Femur (tissue), 1 donor: ENCODE measurements at places on chromosomes 13 and 19.
A peak's percentile ranks its signal among the peaks of the same experiment; 100 is the strongest.

GRCh38 chr19:50428772-50429463 is 3.8 kb upstream of the MYBPC2 start:
- DNase-seq: no peak

DNA sequence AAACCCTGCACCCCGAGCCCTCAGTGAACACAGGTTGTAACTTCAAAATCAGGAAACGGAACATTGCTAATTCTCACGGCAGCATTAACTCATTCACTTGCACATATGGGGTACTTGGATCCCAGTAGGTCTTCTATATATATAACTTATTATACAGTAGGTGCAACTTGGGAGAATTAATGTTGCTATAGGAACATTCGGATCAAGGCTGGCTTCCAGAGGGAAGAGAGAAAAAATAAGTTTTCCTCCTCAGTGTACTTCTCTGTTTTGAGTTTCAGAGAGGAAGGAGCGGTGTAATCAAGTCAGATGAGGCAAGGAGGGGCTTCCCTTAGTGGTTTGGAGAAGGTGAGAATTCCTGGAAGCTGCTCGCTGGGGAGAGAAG is 90.9 kb upstream of the ZNF507 start:
- no peak for DNase-seq

- DNase-seq: no peak
Measured at GRCh38 chr13:92461831-92462230, 764.8 kb upstream of the GPC6 start.

DNA sequence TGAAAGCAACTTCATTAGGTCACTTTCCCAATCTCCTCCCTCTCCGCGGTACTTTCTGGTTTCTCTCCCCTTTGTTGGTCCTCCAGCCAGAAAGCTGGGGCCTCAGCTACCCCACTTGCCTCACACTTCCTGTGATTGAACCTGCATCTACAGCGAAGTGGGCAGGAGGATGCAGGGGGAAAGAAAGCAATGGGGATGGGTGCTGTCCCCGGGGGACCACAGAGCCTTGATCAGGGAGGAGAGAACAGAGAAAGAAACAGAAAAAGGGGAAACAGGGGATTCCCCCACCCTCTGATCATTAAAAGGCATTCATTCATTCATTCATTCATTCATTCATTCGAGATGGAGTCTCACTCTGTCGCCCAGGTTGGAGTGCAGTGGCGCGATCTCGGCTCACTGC is 74.2 kb downstream of the TRPM4 start:
- DNase-seq: no peak

DNA sequence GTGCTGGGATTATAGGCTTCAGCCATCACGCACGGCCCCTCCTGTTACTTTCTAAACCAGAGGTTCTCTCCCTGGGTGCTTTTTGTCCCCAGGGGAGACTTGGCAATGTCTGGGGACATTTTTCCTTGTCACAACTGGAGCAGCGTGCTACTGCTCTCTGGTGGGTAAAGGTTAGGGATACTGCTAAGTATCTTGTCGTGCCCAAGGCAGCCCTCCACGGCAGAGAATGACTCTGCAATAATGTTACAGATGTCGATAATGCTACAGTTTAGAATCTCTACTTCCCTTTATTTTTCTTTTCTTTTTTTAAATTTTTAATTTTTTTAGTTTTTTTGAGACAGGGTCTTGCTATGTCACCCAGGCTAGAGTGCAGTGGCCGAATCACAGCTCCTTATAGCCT is 38.0 kb downstream of the ADGRE1 start:
- DNase-seq: no peak

DNA sequence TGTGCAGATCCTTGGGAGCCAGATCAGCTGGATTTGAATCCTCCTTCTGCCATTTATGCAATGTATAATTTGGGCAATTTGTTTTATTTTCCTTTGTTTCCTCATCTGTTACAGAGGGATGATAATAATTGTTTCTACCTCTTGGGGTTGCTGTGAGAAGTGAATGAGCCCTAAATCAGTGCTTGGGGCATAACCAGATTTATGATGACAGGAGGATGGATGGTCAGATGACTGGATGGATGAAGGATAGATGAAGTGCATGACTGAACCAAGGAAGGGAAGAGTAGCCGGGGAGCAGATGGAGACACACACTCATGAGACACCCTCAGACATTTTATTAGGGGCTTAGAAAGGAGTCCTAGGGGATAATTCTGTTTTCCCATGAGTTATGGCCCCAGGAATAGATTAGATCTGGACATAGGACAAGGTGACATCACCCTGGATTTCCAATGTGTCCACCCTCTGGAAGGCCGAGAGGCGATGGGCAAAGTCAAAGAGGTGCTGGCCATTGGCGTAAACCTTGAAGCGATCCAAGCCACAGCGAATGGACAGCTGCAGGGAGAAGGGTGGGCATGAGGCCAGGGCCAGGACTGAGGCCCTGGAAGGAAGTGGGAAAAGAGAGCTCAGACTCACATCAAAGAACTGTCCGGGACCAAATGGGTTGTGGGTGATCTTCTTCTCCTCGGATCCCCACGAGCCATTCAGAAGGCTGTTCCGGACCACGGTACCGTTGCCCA is 11.2 kb downstream of the LGALS4 start:
- no peak for DNase-seq

DNA sequence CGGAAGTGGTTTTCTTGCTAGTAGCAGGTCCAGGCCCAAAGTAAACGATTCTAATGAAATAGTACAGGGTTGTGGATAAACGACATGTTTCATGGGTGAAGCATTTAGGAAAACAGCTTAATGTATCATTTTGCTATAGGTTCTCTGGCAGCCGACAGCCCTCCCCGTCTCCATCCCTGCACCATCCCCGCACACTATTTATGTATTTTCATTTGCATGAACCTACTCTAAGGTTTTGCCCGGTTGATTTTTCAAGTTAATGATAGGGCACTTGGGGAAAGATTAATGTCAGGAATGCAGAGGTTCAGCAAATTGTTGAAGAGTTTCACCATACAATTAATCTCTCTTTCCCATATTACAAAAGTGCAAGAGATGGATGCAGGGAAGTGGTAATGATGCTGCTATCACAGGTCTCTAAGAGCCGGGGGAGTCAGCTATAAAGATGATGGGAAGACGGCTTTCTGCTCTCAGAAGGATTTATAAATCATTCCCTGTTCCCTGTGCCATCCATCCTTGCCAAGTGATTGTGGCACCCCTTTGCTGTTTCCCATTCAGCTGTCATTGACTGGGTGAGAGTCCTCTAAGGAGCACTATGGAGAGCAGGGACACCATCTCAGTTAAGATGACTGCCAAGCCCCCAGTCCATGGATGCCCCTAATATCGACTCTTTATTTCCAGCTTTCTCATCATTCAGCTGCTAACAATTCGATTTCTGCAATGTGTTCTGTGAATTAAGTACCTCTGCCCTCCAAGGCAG is 186.3 kb downstream of the IRS2 start:
- no peak for DNase-seq

GRCh38 chr13:69092615-69093322 is 1014.9 kb upstream of the ATXN8OS start:
- DNase-seq: no peak

DNA sequence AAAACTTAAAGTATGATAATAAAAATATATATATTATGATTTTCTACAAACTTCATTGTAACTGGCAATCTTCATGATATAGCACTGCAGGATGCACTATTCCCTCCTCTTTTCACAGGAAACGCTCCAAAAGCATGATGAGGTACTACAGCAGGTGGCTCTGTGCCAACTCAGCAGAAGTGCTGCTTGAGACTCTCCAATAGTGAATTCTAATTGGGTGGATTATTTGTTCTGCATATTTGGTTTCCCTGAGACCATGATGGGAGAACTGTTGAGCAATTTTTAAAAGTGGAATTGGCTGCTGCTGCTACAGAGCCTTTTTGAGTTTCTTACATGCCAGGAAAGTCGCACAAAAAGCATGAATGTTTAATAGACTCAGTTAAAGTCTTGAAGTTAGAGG is 1782.4 kb upstream of the PCDH20 start:
- DNase-seq: peak; percentile 25

GRCh38 chr19:35253316-35254286 is 4.8 kb downstream of the LSR start:
- no peak for DNase-seq

GRCh38 chr19:15331419-15332310 is 674 bp downstream of the BRD4 start:
- DNase-seq: peak; percentile 65

DNA sequence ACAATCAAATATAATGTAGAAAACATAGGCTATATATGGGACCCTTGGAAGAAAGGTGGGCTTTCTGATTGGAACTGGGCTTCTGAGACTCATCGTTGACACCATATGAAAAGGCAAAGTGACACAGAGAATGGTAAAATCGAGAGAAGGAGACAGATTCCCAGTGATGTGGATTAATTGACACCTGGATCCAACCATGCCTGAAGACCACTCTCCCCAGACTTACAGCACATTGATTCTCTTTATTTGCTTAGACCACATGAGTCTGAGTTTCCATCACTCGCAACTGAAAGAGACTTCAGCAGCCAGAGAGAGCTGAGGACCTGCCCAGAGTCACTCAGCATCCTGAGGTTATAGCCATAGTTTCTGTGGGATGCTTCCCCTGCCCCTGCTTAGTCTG is 6.0 kb downstream of the CYP4F11 start:
- DNase-seq: no peak

DNA sequence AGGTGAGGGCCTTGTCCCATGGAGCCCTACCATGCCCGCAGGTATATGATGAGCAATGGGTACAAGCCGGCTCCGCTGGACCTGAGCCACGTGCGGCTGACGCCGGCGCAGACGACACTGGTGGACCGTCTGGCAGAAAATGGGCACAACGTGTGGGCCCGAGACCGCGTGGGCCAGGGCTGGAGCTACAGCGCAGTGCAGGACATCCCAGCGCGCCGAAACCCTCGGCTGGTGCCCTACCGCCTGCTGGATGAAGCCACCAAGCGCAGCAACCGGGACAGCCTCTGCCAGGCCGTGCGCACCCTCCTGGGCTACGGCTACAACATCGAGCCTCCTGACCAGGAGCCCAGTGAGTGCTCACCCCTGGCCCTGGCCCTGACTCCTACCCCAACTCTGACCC is 32.6 kb downstream of the RYR1 start:
- DNase-seq: no peak

DNA sequence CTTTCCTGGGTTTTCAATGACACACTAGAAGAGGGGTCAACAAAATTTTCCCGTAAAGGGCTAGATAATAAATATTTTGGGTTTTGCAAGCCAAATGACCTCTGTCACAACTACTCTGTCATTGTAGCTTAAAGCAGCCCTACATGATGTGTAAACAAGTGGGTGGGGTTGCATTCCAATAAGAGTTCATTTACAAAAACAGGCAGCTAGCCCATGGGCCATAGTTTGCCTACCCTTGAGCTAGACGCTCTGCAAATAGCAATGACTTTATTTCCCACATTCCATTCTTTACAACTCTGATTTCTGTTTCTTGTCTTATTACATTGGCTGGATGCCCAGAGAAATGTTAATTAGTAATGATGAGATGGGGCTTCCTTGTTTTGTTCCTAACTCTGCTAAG is 76.0 kb downstream of the ZNF557 start:
- DNase-seq: no peak

GRCh38 chr13:106352850-106353249 is 182.6 kb downstream of the EFNB2 start:
- DNase-seq: no peak

GRCh38 chr13:44386913-44387556 is 13.4 kb downstream of the SERP2 start:
- DNase-seq: no peak

DNA sequence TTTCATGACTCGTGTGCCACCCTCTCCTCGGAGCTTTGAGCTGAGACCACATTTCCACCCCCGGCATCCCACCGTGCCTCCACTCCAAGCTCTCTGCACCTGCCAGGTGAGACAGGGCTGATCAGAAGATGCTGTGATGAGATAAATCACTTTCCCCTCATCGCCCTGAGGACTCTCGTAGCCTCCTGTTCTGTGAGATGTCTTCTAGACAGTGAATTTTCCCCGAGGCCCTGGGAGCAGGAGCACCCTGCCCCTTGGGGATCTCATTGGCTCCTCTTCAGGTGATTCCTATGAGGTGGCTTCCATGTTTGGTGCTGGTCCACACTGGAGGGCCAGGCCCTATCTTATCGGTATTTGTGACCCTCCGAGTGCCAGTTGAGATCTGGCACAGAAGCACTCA is 154.0 kb upstream of the TSHZ3 start:
- DNase-seq: no peak

- no peak for DNase-seq
Measured at GRCh38 chr13:84352946-84353345, 470.7 kb upstream of the SLITRK1 start.

DNA sequence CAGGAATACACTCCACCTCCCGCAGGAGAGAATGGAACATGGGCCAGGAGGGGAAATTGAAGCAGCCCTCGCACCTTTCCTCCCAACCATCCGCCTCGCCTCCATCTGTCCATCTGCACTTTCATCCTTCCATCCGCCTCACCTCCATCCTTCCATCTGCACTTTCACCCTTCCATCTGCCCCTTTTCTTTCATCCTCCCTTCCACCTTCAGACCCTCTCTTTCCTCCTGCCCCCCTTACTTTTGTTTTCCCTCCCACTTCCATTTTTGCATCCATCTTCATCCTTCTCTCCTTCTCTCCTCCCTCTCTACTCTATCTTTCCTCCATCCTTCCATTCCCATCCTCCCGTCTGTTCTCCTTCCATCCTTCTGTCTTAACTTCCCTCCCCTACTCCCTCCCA is 92.2 kb upstream of the ZNF536 start:
- no peak for DNase-seq

- DNase-seq: no peak
Measured at GRCh38 chr19:18475004-18475453, 37.1 kb upstream of the ISYNA1 start.

- DNase-seq: no peak
Measured at GRCh38 chr13:50250401-50250800, 235.2 kb downstream of the KCNRG start.

GRCh38 chr13:50915565-50915964 is 6.0 kb downstream of the RNASEH2B start:
- DNase-seq: no peak

- no peak for DNase-seq
Measured at GRCh38 chr19:48739404-48740163, 826 bp downstream of the RASIP1 start.

DNA sequence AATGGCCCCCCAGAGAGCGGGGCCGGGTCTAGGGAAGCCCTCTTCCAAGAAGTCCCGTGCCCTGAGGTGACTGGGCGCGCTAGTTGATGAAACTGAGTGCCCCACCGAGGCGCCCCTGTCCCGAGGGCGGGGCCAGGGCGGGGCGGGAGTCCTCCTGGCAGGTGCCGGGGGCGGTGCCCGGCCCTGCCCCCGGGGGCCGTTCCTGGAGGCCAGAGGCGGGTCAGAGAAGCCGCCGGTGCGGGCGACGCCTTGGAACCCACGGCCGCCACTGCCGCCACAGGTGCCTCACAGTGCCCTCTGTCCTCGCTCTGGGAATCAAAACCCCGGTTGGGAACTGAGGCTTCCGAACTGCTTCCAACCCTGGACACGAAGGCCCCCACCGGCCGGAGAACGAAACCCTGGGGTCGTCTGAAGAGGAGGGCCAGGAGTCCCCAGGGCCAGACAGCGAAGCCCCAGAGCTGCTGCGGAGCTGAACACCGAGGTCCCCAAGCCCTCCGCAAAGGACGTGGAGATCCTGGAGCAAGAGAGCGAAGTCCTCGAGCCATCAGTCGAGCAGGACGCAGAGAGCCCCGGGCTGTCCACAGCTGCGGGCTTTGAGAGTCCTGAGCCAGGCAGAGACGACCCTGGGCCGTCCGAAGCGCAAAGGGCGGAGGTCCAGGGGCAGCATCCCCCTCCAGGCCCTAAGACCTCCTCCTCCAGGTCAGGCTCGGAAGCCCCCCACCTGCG is at the start of gene MISP3:
Gene MISP3 (plus strand): TSS at position 252 of the 726 bp plus-strand sequence. CDS start 524 bp downstream, outside the sequence.
- DNase-seq: no peak
